ENCODE measurements at places on chromosomes 7 and 10. TPM values are rescaled to one million over a fixed set of nuclear protein-coding genes. Genes with fewer than 3 reads are reported as not detected.

PHYHIPL gene
- total RNA-seq: not detected

ADAM12 gene
- 1.8 TPM for total RNA-seq

OR13A1 gene
- total RNA-seq: not detected

C7orf57 gene
- total RNA-seq: 2.4 TPM

EZH2 gene
- total RNA-seq: 6.6 TPM

Data from bronchial epithelial cell (primary cell).